Cardiac fibroblast (primary cell): ENCODE measurements at places on chromosomes 16 and 17.

DNA sequence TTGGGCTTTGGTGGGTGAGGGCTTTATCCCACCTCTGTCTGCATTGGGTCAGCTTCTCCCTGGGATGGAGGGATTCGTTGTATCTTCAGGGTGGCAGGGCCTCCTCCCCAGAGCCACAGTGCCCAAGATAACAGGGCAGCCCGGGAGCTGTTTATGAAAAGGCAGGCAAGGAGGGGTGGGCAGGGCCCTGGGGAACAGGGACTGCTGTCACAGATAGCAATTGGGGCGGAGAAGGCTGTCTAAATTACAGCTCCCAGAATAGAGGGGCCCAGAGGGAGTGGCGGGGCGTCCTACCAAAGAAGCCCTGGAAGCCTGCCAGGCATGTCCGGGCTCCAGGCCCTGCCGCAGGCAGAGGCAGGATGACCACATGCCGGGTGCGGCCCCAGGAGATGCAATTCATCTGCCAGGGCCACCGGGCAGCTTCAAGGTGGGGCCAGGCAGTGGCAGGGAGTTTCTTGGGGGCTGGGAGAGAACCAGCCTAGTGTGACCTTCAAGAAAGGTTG, 18.8 kb upstream of the PHOSPHO1 start:
- DNase-seq = peak; percentile 19

DNA sequence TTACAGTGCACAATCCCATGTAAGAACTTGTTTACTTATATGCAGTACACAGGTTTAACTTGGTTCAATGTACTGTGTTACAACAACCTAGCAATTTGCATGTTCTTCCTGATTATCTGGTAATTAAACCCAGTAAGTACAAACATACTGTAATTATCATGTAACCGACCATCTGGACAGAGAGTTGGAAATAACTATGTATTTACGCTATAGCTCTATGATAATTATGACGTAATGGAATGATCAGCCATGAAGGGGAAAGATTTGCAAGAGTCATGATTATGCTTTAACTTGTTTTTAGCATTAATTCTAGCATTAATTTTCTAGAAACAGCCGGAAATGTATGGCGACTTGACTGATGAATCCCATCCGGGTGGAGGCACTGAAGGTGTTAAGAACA, 74.8 kb upstream of the SALL1 start:
- no peak for DNase-seq

GRCh38 chr16:67441907-67442306, 11.0 kb downstream of the HSD11B2 start:
- no peak for DNase-seq

DNA sequence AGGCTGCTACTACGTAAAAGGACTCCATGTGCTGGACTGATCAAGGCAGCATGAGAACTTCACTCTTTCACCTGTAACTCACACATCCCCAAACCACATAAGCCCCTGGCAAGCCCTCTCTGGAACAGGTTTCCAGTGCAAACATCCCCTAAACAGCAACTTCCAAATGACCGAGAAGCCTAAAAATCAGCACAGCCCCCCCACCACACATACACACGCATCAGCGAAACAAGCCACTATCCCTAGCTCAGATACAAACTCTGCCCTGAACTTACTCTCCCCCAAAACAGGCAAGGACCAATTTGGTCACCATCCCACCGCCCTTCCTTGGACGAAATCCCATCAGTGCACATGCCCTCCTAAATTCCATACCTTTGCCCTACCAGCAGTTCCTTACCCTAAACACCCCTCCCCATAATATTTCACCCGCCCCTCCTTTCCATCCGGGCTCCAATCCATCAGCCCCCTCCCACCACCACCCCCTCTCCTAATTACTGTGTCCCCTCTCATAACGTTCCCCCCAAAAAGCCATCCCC, 735 bp downstream of the LSM12 start:
- DNase-seq = no peak

DNA sequence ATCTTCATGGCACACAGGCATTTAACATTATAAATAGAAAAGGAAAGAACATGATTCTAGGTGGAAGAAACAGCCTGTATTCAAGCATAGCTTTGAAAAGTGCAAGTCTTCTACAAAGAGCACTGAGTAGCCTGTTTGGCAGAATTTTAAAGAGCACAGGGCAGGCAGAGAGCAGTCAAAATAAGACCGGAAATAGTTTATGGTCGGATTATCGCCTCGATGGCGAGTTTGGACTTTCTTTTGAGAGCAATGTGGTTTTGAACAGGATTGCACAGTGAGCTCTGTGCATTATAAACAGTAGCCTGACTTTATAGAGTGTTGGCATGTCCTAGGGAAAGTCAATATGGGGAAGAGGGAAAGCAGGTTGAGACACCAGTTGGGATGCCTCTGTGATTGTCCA, 6.2 kb upstream of the TMEM100 start:
- no peak for DNase-seq

DNA sequence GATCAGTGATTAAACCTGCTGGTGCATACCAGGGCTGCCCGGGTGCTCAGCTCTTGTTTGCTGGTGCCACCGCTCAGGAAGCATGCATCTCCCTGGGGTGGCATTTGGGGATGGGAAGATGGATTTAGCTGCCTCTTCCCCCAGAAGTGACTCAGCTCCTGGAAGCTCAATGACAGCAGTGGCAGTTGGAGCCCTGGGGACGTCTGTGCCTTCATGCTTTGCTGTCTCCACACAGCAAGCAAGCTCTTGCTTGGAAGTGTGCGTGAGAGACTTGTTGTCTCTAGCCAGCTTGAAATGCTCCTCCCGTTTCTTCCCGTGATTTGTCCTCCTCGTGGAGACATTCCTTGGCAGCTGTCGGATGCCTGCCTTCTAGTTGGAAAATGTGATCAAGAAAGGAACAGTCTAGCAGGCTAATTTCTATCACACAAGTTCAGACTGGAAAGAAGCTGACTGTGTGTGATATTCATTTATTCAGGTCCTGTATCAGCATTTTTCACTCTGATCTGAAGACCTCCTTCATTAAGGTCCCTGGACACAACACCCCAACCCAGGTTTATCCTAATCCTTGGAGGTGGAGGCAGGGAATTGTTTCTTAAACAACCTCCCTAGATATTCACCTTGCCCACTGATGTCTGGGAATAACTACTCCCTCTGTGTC, 73.0 kb downstream of the BMERB1 start:
- DNase-seq = peak; percentile 69
